ENCODE measurements at places on chromosomes 1 and 21.

- no peak for DNase-seq
Measured at GRCh38 chr1:211114446-211114845, 19.5 kb downstream of the KCNH1 start.

DNA sequence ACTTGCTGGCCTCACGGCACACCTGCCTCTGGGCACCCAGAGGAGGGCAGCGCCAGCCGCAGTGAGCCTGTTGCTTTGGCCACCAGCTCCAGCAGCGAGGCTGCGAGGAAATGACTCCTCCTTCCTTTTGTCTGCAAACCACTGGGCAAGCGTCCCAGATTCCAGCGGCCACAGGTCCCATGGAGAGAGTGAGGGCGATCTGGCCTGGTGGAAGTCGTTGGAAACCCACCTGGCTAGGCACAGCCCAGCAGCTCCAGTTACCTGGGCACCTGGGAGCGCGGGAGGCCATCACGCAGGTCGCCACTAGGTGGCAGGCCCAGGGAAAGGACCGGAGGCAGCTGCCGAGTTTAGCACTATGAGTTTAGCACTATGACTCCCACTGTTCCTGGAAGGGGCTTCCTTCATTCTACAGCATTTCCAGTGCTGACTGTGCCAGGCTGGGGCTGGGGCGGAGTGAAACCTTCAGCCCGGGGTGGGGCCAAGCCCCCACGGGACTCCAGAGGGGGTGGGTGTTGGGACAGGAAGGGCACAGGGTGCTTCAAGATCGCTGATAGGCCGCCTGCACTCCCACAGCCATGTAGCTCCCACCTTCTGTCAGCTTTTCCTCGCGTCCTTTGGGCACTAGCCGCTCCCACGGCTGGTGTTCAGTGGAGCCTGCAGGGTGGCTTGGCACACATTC is 1.1 kb upstream of the ESPN start:
- DNase-seq, result peak; percentile 84

DNA sequence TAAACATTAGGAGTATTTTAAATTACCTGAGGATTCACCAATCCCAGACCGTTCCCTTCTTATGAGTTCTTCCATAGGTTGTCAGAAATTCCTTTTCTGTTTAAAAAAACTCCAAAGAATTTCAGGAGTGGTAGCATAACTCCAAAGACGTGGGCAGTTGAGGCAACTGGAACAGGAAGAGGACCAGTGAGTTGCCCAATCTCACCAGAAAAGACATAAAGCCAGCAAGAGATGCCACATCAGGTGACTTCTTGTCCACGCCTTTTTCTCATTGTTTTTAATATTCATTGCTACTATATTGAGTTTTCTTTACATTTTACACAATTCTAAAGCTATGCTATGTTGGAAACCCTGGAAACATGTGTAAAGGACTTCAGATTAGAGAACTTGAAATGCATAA is 88.1 kb upstream of the JAK1 start:
- no peak for DNase-seq

DNA sequence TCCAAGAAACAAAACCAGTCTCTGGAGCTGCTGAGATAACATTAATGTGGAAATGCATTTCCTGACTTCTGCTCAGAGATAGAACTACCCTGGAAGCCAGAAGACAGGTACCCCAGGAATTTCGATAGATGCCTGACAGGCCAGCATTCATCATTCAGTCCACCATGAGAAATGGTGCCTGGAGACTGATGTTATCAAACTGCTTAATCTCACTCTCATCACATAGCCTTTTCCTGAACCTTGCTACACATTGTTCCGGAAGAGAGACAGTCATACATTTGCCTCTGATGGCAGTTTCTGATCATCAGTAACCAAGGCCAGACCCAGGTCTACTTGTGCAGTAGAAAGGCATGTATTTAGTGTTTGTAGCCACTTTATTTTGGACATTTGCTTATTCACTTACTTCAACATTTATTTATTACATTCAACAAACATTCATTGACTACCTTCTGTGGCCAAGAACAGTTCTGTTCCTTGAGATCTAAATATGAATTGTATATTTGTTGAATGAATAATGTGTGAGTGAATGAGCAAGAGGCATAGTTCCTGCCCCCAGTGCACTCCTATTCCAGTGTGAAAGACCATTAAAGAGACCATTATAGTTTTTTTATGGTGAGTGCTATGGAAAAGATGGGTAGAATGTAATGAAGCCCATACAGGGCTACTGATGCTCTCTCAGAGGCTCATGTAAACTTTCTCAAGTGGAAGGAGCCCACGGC is 485.7 kb downstream of the NUF2 start:
- no peak for DNase-seq

- DNase-seq, result no peak
Measured at GRCh38 chr1:20152599-20152930, 13.4 kb downstream of the PLA2G2F start.

- DNase-seq, result no peak
Measured at GRCh38 chr1:8604041-8604945, 213.1 kb downstream of the RERE start.

- no peak for DNase-seq
Measured at GRCh38 chr1:211610779-211611556, 32.0 kb upstream of the SLC30A1 start.

DNA sequence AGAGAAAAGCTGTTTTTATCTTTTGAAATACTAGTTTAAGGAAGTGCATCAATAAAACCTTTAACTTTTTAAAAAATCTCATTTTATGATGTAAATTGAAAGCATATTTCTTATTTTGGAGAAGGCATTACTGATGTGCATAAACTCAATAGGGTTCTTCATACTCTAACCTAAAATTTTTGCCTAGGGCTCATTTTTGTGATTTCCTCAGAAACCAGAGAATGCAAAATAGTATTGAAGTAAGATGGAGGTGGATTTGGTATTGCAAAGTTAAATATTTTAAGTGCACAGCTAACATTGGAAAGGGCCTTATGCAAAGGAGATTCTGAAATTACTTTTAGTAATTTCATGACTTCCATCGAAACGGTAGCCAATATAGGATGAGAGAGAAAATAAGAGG is 101.9 kb downstream of the PTGER3 start:
- DNase-seq, result no peak

GRCh38 chr21:40717028-40717427 is 129.9 kb downstream of the DSCAM start:
- no peak for DNase-seq

- DNase-seq, result no peak
Measured at GRCh38 chr1:38115226-38115625, 68.6 kb upstream of the POU3F1 start.

- no peak for DNase-seq
Measured at GRCh38 chr1:3898994-3899753, 898 bp downstream of the C1orf174 start.

DNA sequence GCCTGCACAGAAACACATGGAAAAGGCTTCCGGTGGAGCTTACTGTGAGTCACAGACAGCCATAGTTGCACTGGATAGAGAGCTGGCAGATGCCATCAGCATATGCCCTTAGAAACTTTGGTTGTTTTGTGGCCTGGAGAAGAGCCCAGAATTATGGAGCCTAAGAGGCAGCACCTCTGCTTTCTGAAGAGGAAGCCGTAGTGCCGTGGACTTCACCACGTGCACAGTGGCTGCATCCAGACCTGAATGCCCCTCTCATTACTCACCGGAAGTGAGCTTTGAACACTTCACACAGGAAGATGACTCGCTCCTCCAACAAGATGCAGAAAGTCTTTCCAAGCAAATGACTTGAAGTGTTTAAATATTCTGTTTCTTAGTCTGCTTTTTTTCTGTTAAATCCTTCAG is 28.4 kb downstream of the JUN start:
- peak; percentile 69 for DNase-seq

DNA sequence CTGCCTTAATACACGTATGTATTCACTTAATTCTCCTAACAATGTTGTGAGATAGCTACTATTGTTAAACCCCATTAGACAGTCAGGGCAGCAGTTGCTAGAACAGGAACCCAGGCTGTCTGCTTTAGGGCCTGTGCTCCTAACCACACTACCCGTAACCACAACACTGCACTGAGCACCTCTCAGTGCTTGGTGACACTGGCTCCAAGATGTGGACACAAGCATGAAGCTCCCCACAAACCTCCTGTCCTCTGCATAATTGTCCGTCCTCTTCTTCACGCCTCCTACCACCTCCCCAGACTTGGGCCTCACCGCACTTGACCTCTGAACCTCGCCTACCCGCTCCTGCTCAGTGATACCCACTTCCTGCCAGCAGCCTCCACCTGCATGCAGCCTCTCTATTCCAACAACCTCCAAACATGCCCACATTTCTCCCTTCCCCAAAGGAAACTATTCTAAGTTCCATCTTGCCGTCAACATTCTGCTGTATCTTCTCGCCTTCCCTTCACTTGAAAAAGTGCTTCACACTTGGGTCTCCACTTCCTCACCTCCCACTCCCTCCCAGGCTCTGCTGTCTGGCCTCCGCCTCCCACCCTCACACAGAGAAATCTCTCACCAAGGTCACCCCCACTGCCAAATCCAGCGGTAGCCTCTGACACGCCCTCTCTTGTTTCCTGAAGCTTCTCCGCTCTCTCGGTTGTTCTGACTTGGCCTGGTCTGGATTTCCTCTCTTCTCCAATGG is 14.6 kb upstream of the AHDC1 start:
- DNase-seq, result no peak
